ENCODE measurements at places on chromosomes 16 and 17. TPM values are rescaled to one million over a fixed set of nuclear protein-coding genes. Genes with fewer than 3 reads are reported as not detected.

Gene SLFN14
- polyA plus RNA-seq: 0.12 TPM

Gene KRTAP3-1
- not detected for polyA plus RNA-seq

Gene SUMO2
- 542 TPM for polyA plus RNA-seq

Gene SLC16A6
- not detected for polyA plus RNA-seq

Gene TMC6
- 128 TPM for polyA plus RNA-seq

DNA sequence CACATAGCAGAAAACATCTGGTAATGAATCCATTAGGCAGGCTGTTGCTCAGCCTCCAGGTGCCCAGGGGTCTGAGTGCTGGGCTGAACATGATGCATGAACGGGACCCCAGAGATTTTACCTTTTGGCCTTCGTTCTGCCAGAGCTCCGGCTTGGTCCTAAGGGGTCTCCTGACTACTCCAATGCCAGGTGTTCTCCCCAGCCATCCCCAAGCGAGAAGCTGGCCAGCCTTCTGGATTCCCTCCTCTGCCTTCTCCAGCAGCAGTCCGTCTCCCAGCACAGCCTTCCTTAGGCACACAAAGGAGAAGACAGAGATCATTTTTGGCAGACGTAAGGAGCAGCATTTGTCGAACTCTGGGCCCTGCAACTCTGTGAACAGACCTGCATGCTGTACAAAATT is 109.4 kb downstream of the RBFOX1 start:
- DNase-seq: no peak

DNA sequence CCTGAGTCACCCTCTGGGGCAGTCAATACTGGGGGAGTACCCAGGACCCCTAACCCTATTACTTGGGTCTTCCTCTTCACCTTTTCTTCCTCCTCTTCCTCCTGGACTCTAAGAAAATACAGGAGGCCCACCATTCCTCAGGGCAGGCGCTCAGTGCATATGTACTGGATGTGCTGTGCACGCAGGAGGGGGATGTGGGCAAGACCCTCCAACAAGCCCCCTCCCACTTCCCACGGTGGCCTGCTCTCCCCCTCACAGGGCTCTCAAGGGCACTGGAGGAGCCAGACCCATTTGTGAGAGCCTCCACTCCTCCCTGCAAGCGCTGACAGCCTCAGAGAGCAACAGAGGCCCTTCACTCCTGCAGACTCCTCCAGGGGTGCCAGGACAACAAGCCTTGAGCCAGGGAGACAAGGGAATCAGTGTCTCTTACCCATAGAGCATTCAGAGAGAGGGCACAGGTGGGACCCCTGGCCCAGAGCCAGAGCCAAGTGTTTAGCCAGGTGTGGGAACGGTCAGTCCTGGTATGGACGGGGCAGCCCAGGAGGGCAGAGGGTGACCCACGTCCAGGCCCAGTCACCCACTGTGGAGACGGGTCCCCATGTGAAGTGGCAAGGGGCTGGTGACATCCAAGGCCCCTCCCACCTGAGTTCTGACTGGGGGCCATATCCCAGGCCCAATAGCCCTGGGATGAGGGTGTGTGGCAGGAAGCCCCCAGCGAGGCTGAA is 27.3 kb upstream of the KSR1 start:
- DNase-seq: no peak

GRCh38 chr17:835263-835662 is 53.1 kb downstream of the MRM3 start:
- peak; percentile 95 for DNase-seq

GRCh38 chr16:24491731-24492130 is 47.6 kb upstream of the RBBP6 start:
- DNase-seq: no peak

DNA sequence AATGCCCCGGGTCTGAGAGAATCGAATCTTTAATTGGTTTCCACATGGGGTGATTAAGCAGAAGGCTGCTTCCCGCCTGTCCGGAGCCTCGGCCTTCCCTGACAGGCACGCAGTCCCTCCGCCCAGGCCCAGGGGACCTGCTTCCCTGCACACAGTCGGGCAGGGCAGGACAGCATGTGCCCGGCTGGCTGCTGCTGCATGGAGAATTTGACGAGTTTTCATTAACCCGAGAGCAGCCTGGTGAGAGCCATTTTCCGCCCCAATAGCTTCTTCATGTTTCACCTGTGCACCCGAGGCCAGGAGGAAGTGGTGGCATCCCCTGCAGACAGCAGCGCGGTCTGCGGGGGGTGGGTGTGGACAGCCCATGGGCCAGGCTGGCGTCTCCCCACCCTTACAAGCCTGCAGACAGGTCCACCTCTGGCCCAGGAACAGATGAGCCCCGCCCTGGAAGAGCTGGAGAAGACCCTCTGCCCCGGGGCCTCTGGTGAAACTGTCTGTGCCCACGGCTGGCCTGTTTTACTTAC is 67.0 kb downstream of the KLHDC4 start:
- DNase-seq: no peak

DNA sequence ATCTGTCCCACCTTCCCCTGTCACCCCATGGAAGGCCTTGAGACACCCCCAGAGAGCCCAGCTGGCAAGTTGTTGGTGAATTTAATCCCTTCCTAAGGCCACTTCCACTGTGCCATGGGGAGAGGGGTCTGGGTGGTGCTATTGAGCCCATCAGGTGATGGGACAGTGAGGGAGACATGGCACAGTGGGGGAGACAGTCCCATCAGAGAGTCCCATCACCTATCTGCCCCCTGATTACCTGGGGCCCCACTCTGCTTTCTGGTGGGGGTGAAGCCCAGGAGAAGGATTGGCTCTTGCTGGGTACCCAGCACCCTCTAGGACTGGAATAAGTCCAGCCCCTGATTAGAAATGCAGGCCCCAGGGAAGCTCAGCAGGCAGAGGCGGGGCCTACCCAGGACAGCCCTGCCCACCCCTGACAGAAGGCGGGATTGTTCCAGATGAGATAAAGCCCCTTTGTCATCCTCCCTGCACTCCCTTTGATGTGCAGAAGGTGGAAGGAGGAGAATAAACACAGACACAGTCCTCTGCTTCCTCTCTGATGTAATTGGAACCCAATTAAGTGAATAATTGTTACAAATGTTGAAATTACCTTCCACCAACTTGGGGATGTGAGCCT is 18.9 kb downstream of the TMEM132E start:
- DNase-seq: peak; percentile 44

DNA sequence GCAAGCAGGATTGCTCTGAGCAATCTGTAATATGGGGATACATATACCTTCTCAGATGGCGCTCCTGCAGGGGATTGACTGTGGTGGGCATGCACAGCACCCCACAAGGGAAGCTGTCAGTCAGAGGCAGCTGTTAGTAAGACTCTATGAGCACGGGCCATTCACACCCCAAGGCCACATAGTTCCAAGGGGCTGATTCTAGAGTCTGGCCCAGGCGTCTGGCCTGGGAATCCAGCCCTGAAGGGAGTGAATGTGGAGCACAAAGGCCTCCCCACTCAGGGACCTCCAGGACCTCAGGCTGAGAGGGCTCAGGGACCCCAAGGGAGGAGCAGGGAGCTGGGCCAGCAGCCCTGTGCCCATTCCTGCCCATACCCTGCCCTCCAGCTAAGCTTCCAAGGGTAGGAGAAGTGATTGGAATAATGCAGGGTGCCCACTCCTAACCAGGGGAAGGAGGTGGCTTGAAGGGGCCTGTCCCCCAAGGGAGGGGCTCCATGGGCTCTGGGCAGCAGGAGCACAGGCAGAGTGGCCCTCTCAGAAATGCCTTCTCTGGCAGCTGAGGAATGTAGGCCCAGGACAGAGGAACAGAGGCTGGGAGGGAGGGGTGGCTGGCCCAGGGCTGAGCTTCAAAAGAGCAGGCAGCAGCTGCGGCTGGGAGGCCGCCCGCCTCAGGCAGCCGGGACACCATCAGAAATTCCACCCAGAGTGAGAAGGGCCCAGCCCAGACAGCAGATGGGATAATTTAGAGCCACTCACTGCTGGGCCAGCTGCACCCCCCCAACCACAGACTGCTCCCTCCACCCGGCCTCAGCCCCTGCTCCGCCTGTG is 48.9 kb upstream of the MRPS23 start:
- peak; percentile 38 for DNase-seq

DNA sequence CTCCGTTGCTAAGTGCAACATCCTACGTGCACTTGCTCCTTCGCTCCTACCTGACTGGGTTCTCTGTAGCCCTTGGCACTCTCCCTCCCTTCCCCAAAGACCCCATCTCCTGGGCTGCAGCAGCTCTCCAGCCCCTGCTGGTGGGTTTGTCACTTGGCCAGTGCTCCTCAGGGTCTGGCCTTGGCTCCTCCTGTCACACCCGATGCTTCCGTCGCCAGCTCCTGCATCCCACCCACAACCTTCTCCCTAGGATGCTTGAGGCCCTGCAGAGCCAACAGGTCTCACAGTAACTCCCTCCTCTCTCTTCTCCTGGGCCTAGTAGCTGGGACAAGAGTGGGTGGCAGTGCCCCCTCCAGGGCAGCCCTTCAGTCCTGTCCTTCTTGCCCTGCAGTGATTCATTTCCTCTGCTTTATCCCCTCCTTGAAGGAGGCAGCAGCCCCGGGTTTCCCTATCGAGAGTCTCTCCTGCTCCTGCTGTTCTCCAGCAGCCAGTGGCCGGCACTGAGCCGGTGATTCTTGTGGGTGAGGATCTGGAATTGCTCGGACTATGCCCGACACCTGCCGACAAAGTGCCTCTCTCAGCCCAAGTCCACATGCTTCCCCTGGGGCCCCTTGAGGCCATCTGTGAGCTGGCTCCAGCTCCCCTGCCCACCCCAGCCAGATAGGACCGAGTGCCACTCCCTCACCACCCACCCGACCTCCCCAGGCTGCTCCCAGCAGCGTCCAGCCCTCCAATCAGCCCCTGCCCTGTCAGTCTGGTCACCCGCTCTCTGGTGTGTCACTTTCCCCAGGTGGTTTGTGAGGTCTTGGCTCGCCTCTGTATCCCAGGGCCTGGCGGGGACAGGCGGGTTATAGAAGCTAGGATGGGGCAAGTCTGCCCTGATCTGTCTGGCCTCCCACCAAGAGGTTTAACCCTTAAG is 3.8 kb downstream of the LITAFD start:
- peak; percentile 52 for DNase-seq

GRCh38 chr17:13350466-13350865 is 251.3 kb downstream of the HS3ST3A1 start:
- DNase-seq: no peak

DNA sequence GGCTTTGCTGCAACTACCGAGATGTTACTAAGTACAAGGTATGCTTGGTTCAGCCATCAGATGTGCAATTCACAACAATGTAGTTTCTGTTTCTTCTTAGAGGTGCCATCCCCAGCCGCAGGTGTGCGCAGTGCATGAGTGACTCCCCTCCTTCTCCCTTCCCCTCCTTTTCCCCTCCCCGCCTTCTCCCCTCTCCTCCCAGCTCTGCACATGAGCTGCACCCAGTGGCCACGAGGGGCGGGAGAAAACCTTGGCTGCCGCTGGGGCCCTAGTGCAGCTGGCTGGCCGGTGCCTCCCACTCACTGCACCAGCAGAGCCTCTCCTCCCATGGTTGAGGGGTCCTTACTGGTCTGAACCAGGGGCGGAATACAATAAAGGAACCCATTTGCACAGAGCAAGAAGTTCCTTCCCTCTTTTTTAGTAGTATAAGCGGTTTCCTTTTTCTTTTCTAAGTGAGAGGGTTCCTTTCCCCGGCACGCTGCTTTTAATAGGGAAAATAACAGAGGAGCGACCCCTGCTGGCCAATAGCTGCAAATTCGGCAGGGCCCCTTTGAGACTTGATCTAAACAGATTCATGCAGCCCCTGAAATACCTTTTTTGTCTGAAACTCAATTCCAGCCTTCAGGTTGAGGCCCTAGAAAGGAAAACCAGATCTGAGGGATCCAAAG is 7.8 kb upstream of the CCL15 start:
- DNase-seq: peak; percentile 20

GRCh38 chr17:79171188-79171587 is 96.6 kb downstream of the ENGASE start:
- no peak for DNase-seq

DNA sequence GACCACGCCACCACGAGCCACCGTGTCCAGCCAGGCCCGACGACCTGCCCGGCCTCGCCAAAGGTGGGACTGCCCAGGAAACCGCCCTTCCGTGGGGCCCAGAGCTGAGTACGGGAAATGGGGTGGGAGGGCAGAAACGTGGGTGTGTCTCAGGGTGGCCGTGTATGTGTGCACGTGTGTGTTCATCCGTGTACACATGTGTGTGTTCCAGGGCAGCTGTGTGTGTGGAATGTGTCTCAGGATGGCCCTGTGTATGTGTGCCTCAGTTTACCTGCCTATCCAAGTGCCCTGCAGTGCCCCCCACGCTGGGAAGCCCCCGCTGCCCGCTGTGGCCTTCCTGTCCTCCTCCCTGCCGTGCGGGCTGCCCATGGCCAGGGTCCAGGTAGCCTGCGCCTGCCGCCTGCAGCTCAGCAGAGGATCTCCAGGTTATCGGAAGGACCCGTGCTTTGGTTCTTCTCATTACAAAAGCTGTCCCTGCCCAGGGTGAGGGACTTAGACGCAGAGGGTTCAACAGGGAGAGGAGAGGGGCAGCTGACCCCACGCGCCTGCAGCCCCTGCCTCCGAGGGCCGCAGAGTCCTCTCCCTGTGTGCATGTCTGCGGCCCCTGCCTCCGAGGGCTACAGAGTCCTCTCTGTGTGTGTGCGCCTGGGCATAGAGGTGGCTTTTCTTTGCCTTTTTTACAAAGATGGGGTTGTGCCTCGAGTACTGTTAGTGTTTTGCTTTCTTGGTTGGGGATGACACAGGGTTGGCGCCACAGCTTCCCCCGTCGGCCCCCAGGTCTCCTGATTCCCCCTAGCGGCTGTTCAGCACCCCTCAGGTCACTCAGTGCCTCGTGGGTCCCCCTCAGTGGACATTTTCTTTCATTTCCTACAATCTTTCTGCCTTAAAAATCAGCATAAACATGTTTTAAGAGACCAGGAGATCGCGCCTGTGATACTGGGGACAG is 23.6 kb downstream of the ZNF469 start:
- no peak for DNase-seq

- peak; percentile 42 for DNase-seq
Measured at GRCh38 chr17:78665952-78666920, 89.0 kb upstream of the DNAH17 start.

DNA sequence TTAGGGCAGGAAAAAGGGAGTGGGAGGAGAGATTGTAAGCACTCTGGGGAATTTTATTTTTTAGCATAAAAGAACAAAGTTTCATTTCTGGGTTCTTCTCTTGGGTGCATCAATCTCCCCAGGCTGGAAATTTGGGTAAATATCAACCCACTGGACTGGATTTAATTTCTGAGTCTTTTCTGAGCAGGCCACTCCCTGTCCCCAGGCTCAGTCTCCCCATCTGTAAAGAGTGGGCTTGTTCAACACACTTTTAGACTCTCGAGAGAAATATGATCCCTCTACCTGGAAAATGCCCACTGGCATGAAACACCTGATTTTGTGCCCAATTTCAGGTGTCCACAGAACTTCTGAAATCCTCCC is 617 bp upstream of the VTN start:
- DNase-seq: no peak

DNA sequence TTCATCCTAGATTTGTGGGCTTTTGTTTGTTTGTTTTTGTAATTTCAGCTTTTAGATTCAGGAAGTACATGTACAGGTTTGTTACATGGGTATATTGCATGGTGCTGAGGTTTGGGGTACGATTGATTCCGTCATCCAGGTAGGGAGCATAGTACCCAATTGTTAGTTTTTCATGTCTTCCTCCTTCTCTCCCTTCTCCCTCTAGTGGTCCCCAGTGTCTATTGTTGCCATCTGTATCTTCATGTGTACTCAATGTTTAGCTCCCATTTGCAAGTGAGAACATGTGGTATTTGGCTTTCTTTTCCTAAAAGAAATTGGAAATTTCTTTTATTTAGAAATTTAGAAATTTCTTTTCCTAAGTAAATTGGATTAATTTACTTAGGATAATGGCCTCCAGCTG is 37.1 kb upstream of the BCAS3 start:
- DNase-seq: peak; percentile 24
